ENCODE measurements at places on chromosomes 2 and 18. TPM values are rescaled to one million over a fixed set of nuclear protein-coding genes. Genes with fewer than 3 reads are reported as not detected.

Gene ACTR2
- total RNA-seq = 105 TPM

- DNase-seq = no peak
- H3K4me1 ChIP-seq = no peaks in the 10 kb centered on the region
- no peaks in the 10 kb centered on the region for H3K27me3 ChIP-seq
- no peaks in the 10 kb centered on the region for H3K36me3 ChIP-seq
These were observed 467.7 kb upstream of the ID2 start for GRCh38 chr2:8214036-8214615.

GRCh38 chr18:905948-906415, 1.3 kb downstream of the ADCYAP1 start:
- H3K27ac ChIP-seq = no peak overlapping the region
- H3K36me3 ChIP-seq = no peaks in the 10 kb centered on the region
- peak; percentile 13 for DNase-seq
- peaks cover 13% of the 10 kb centered on the region for H3K27me3 ChIP-seq
- no peak overlapping the region for H3K4me3 ChIP-seq

GRCh38 chr2:20532634-20533437, 86.0 kb downstream of the RHOB start:
- no peak overlapping the region for H3K4me3 ChIP-seq
- no peak overlapping the region for H3K27ac ChIP-seq
- H3K36me3 ChIP-seq = no peaks in the 10 kb centered on the region
- no peak for DNase-seq
- H3K4me1 ChIP-seq = no peaks in the 10 kb centered on the region

- no peaks in the 10 kb centered on the region for H3K4me1 ChIP-seq
- DNase-seq = no peak
These were observed 28.2 kb upstream of the NARS1 start for GRCh38 chr18:57649556-57650500.

DNA sequence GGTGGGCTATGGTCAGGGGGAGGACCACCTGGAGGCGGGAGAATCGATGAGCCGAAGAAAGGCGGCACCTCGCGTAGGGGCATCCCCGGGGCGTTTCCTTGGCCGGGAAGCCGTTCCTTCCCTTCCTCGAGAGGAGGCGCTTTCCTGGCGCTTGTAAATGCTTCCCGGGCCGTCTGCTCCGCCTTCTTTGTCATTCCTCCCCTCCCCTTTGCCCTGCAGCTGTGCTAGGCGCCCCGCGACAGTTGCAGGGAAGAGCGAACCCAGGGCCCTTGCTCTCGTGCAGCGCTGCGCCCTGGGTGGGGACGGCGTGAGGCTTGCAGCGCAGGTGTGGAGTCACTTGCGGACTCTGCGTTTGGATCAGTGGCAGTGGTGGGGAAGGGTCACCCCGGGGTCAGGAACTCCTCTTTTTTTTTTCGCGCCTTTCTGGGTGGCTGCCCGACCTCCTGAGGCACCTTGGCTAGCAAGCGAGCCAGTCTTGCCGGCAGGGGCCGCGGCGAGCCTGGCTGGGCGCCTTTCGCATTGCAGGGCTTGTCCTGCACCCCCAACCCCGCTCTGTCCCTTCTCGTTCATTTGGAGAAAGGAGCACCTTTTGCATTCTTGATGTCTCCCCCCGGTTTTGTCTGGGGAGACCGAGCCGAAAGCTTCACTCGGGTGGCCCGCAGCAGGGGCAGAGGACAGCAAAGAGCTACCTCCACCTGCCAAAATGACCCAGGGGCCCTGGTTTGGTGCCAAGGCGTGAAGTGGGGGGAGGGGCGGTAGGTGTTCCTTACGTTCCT, 858 bp downstream of the KCNS3 start:
- H3K36me3 ChIP-seq = no peaks in the 10 kb centered on the region
- no peaks in the 10 kb centered on the region for H3K4me1 ChIP-seq
- H3K4me3 ChIP-seq = peak overlapping the region; percentile 76
- DNase-seq = peak; percentile 81
- H3K27me3 ChIP-seq = no peaks in the 10 kb centered on the region

DNA sequence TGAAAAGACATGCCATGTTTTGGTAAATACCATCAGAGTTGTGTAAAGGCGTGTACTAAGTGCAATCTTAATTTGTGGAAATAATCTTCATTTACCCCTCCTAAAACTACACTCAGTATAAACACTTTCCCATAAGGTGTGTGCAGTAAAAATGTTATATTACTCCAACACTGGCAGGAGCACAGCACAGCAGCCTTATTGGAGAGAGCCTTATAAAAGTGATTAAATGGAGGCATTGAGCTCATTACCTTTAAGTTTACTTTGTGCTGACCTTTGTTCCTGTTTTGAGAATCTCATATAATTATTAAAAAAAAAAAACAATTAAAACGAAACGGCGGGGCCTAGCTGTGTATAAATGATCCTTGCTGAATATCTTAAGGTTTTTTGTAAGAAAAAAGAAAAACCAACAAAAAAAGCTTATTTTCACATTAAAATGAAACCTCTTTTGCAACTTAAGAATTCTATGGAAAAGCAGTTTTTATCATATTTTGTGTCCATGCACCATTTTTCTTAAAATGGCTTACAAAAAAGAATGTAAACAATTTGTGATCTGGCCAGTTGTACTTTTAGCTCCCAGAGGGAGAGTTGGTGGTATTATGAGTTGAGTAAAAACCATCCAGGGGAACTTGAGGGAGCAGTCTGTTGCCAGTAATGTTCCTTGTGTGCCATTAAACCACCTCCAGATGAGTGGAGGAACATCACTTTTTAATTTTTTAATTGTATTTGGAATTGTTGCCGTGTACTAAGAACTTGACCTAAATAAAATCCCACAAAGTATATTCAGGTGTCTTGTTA, 103.4 kb downstream of the ABI2 start:
- DNase-seq = no peak
- H3K4me1 ChIP-seq = no peaks in the 10 kb centered on the region
- H3K27ac ChIP-seq = no peak overlapping the region

- H3K4me1 ChIP-seq = peaks cover 74% of the 10 kb centered on the region
- DNase-seq = no peak
- H3K27ac ChIP-seq = peak overlapping the region; percentile 69
- H3K4me3 ChIP-seq = no peak overlapping the region
- no peaks in the 10 kb centered on the region for H3K27me3 ChIP-seq
- H3K36me3 ChIP-seq = no peaks in the 10 kb centered on the region
These were observed 9.2 kb downstream of the IMPA2 start for GRCh38 chr18:11990539-11990938.

DNA sequence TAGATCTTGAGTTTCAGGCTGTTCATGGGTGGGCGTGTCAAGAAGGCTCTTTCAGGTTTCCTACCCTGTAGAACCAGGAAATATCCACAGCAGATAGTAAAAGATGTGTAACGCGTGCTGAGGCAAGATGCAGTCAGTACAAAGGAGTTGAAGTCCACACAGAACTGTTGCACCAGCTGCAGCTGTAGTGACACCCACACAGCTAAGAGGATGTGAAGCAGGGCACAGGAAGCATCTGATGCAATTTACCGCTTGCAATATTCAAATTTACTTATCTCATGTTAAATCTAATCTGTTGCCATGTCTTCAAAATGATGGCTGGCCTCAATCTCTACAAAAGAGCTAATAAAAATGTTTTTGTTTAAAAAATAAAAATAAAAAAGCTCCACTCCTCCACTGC, 132.8 kb downstream of the ARHGAP15 start:
- no peak for DNase-seq
- H3K27me3 ChIP-seq = no peaks in the 10 kb centered on the region
- H3K4me1 ChIP-seq = no peaks in the 10 kb centered on the region
- no peaks in the 10 kb centered on the region for H3K36me3 ChIP-seq

Gene HDLBP
- 764 TPM for total RNA-seq

DNA sequence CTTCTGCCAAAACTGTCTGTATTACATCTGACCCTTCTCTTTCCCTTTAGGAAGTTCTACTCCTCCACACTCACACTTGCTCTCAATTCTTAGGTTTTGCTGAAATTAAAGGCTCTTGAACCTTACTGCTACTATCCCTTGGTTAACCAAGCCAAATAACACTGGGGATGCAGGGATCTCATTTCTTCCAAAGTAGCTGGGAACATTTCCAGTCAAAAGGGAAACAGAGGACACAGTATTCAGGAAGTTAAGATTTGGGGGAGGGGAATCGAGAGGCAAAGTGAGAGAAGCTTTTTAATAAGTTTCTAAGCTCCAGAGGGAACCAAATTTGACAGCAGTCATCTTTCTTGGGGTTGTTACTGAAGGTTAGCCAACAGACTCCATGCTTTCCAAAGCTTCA, 6.2 kb downstream of the SEPTIN2 start:
- peak overlapping the region; percentile 74 for H3K4me3 ChIP-seq
- H3K27me3 ChIP-seq = no peaks in the 10 kb centered on the region
- DNase-seq = no peak
- peaks cover 43% of the 10 kb centered on the region for H3K4me1 ChIP-seq
- no peak overlapping the region for H3K27ac ChIP-seq

- no peaks in the 10 kb centered on the region for H3K36me3 ChIP-seq
- H3K27ac ChIP-seq = no peak overlapping the region
- no peaks in the 10 kb centered on the region for H3K4me1 ChIP-seq
- DNase-seq = no peak
- H3K4me3 ChIP-seq = no peak overlapping the region
- H3K27me3 ChIP-seq = no peaks in the 10 kb centered on the region
These were observed 198.5 kb downstream of the FHOD3 start for GRCh38 chr18:36496022-36496421.

DNA sequence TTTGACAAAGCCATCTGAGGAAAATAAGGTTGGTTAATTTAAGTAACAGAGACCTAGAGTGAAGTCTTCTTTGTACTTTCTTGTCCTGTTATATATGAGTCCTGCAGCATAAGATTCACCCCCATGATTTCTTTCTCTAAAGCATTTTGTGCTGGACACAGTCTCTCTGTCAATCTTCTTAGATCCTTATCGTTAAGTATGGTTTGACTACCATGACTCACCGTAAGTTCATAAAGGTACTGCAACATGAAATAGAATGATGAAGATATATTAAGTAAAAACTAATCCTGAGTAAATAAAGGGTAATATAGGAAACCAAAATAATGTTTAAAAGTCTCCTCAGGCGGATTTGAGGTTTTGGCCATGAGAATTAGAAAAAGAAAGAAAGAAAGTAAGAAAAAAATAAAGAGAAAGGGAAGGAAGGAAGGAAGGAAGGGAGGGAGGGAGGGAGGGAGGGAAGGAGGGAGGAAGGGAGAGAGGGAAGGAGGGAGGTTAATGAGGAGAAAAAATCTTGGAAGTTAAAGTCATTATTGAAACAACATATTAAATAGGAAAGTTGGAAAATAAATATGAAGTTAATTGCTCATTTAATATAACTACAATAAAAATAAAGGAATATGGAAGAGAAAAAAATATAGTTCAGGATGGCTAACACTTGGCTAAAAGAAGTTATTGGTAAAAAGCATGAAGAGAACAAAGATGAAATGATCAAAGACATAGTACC, 980.3 kb upstream of the CDH2 start:
- H3K4me1 ChIP-seq = no peaks in the 10 kb centered on the region
- H3K27me3 ChIP-seq = no peaks in the 10 kb centered on the region
- DNase-seq = no peak
- H3K27ac ChIP-seq = no peak overlapping the region
- H3K36me3 ChIP-seq = no peaks in the 10 kb centered on the region
- H3K4me3 ChIP-seq = no peak overlapping the region

Gene FOXD4L1
- total RNA-seq = 0.08 TPM

Gene NCKAP5
- 1.1 TPM for total RNA-seq

DNA sequence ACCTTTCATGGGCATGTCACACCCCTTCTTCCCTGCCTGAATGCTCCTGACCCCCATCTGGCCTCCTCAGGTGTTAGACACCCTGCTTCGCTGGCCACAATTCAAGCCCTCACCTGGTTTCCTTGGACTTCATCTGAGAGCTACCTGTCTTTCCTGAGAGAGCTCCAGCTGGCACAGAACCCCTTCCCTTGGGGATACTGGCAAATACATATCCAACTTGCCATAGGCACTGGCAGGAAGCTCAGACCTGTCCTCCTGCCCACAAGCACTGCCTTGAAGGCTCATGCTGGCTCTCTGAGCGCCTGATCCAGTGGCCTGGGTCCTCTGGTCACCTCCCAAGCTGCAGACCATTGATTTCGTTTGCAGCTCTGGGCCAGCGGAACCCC, 74.1 kb upstream of the MAP4K3 start:
- peaks cover under 1% of the 10 kb centered on the region for H3K4me1 ChIP-seq
- H3K36me3 ChIP-seq = no peaks in the 10 kb centered on the region
- peak; percentile 39 for DNase-seq
- H3K27me3 ChIP-seq = no peaks in the 10 kb centered on the region
- H3K27ac ChIP-seq = no peak overlapping the region
- no peak overlapping the region for H3K4me3 ChIP-seq

Gene OTX1
- 0.60 TPM for total RNA-seq

DNA sequence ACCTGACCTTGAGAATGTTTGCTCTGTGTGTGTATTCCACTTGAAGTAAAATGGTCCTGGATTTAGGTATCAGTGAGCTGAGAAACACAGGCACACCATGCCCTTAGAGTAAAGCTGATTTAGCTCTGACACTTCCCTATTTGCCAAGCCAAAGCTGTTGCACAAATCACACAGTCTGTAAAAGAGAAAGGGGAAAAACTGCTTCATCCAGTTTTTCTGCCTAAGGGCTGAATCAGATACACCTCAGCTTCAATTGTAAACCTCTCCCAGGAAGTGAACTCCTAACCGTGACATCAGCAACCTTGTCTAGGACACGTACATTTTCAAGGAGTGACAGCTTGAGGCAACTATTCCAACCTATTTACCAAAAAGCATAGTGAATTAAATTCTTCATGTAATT, 150.4 kb downstream of the NR4A2 start:
- peak overlapping the region; percentile 92 for H3K27ac ChIP-seq
- no peaks in the 10 kb centered on the region for H3K36me3 ChIP-seq
- H3K27me3 ChIP-seq = no peaks in the 10 kb centered on the region
- H3K4me1 ChIP-seq = peaks cover 7% of the 10 kb centered on the region

GRCh38 chr2:126381091-126381490, 274.9 kb upstream of the GYPC start:
- no peaks in the 10 kb centered on the region for H3K36me3 ChIP-seq
- H3K27ac ChIP-seq = no peak overlapping the region
- H3K27me3 ChIP-seq = no peaks in the 10 kb centered on the region
- no peaks in the 10 kb centered on the region for H3K4me1 ChIP-seq
- DNase-seq = no peak
- H3K4me3 ChIP-seq = no peak overlapping the region

Gene MC5R
- total RNA-seq = not detected

DNA sequence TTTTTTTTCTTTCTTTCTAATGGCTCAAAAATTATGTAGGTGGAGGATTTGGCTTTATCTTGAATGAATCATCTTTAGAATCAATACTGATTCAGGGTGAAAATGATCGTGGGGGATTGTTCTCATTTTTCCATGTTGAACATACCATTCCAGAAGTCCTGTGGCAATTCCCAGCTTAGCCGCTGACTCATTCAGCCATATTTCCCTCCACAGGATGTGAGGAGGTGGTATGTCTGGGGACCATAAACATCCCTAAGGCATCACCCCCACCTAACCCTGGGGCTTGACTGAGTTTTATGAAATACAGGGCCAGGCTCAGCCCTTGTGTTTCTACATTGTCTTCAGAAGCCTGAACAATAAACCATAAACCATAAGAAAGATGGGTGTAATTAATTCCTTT, 92.7 kb upstream of the FN1 start:
- H3K36me3 ChIP-seq = no peaks in the 10 kb centered on the region
- H3K27me3 ChIP-seq = no peaks in the 10 kb centered on the region
- no peak overlapping the region for H3K27ac ChIP-seq

Gene IL37
- not detected for total RNA-seq

Gene PXDN
- 3.6 TPM for total RNA-seq

All from pancreas (tissue), 10 donors.